ENCODE measurements at places on chromosomes 5 and 9. TPM values are rescaled to one million over a fixed set of nuclear protein-coding genes. Genes with fewer than 3 reads are reported as not detected.

Gene EIF4E1B
- not detected for total RNA-seq

Gene PSD2
- 0.08 TPM for total RNA-seq

Gene TMED9
- total RNA-seq, result 40.9 TPM

Gene C9orf43
- 0.63 TPM for total RNA-seq

Gene FKBP15
- 10.5 TPM for total RNA-seq

Gene PGM5
- total RNA-seq, result 13.5 TPM

Gene INSYN2B
- 7.8 TPM for total RNA-seq

Gene SLC36A2
- total RNA-seq, result not detected

Gene ZFP2
- total RNA-seq, result 2.7 TPM

Gene PRLR
- total RNA-seq, result 1.6 TPM

Gene LECT2
- total RNA-seq, result not detected

Gene PHF24
- 0.16 TPM for total RNA-seq

Gene PANK3
- 35.3 TPM for total RNA-seq

Gene GADD45G
- total RNA-seq, result 6.1 TPM

Gene SEMA5A
- total RNA-seq, result 57.0 TPM

Gene COL23A1
- not detected for total RNA-seq

Gene THBS4
- total RNA-seq, result 1.5 TPM

Gene IQGAP2
- 2.5 TPM for total RNA-seq

Gene ADAMTS2
- total RNA-seq, result 25.8 TPM

Gene DBH
- not detected for total RNA-seq

Gene SMARCA2
- total RNA-seq, result 84.0 TPM

Gene PCDHB7
- 0.63 TPM for total RNA-seq

Gene PKD2L2
- total RNA-seq, result not detected

Gene PCDHGA12
- 39.7 TPM for total RNA-seq

Gene MXD3
- 2.6 TPM for total RNA-seq

Gene NTRK2
- 3.3 TPM for total RNA-seq

Gene GABRA1
- total RNA-seq, result not detected

Gene HSD17B4
- total RNA-seq, result 122 TPM

Gene ZNF658
- total RNA-seq, result 2.2 TPM

Gene SHOC1
- 0.09 TPM for total RNA-seq

Gene GFI1B
- not detected for total RNA-seq
